ENCODE measurements at places on chromosomes 2 and 18.
A peak's percentile ranks its signal among the peaks of the same experiment; 100 is the strongest.

GRCh38 chr2:160322320-160322719 is 122.2 kb upstream of the ITGB6 start:
- no peak for DNase-seq

GRCh38 chr2:6443061-6443823 is 422.5 kb downstream of the CMPK2 start:
- no peak for DNase-seq

DNA sequence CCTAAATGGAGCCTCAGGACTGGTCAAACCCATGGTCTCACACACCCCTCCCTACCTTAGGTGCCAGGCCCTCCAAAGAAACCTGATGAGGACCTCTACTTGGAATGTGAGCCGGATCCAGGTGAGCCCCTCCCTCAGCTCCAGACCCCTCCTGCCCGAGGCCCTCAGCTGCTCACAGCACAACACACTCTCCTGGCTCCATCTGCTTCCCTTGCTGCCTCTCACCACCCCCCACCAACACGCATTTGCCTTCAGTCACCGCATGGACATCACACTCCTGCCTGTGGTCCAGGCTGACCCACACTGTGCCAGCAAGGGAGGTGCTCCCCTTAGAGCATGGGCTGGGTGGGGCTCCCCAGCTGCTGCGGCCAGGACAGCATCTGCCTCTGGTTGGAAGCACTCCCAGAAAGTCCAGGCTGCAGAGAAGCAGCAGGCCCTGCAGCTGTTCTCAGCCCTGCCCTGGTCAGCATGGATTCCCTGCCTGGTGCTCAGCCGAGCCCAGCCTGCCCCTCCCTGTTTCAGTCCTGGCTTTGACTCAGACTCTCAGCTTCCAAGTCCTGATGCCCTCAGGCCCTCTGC is 15.1 kb downstream of the SH2D6 start:
- peak; percentile 92 for DNase-seq

GRCh38 chr2:656676-657075 is 20.5 kb downstream of the TMEM18 start:
- no peak for DNase-seq

GRCh38 chr2:62221141-62221540 is 25.2 kb downstream of the B3GNT2 start:
- peak; percentile 7 for DNase-seq

DNA sequence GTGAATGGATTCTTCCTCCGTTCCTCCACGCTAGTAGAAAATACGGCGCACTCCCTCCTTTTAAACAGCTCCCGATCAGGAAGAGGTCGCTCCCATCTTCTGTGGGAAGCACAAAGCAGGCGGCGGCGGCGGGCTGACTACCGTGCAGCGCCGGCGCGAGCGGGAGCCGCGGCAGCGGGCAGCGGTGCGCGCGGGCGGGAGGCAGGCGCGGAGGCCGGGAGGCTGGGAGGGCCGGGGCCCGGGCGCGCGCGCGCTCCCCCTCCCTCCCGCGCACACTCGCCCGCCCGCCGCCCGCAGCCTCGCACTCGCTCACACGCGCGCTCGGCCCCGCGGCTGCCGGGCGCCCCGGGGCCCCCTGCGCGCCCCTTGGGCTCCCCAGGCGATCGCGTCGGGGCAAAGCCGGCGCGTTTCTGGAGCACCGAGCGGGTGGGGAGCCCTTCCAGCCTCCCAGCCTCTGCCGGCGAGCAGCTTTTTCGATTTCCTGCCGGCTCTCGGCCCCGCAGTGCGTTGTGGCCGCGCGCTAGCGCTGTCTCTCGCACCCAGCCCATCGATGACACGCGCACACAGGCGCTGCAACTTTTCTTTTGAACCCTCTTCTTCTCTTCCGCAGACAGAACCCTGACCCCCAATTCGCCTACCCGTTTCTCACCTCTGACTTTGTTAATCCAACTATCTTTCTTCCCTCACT is at the start of gene SLC8A1:
Gene SLC8A1, minus strand, starts transcription at position 173 of the 688 bp plus-strand sequence.
- DNase-seq: peak; percentile 67

DNA sequence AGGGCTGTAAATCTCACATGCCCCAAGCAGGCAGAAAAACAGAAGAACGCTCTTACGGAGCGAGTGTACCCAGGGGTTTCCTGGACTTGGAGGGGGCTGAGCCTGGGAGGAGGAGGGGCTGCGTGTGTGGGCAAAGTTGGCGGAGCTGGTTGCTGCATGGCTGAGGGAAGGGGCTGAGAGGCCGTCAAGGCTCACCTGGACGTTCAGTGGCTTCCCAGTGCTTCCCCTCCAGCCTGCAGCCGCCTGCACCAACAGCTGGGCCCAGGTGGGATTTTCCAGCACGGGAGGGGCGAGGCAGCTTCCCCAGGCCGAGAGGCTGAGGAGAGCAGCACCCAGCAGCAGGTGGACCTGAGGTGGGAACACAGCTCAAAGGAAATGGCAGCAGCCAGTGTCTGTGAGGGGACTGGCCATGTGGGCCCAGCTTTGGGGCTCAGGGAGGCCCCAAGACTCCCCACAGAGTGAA is 70.6 kb upstream of the CTDP1 start:
- no peak for DNase-seq

DNA sequence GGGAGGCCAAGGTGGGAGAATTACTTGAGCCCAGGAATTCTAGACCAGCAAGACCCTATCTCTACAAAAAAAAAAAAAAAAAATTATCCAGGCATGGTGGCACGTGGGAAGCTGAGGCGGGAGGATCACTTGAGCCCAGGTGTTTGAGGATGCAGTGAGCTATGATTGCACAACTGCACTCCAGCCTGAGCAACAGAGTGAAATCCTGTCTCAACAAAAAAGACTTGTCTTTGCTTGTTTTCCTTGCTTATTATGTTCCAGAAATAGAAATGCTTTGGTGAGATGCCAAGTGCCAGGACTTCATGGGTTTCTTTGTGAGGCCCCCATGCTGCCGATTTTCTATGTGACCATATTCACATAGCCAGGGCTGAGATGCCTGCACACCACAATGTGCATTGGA is 9.0 kb downstream of the DCDC2C start:
- DNase-seq: peak; percentile 35

- peak; percentile 73 for DNase-seq
Measured at GRCh38 chr2:238240757-238241711, 1.2 kb upstream of the HES6 start.

GRCh38 chr2:148926981-148927401 is 52.0 kb downstream of the KIF5C start:
- no peak for DNase-seq

DNA sequence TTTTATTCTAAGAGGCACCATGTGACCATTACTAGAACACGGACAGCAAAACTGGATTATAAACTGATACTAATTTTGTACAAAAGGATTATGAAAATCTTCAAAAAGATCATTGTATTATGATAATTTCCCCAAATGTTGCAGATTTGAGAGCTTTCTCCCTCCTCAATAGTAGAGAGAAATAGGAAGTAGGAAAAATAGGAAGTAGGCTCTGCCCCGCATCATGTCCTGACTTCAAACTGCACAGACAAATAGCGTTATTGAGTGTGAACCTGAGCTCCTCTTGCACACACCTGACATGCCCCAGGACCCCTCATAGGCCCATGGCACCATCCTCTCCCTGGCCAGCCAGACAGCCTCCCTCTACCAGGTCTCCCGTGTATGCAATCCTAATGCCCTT is 25.4 kb downstream of the CHRNA1 start:
- DNase-seq: no peak

- DNase-seq: no peak
Measured at GRCh38 chr2:30185178-30185577, 38.4 kb downstream of the YPEL5 start.

GRCh38 chr18:5895299-5895875 is at the start of gene TMEM200C:
TMEM200C (minus strand) TSS chr18:5895522; CDS start chr18:5892063, 3,459 bp downstream.
- DNase-seq: peak; percentile 67

DNA sequence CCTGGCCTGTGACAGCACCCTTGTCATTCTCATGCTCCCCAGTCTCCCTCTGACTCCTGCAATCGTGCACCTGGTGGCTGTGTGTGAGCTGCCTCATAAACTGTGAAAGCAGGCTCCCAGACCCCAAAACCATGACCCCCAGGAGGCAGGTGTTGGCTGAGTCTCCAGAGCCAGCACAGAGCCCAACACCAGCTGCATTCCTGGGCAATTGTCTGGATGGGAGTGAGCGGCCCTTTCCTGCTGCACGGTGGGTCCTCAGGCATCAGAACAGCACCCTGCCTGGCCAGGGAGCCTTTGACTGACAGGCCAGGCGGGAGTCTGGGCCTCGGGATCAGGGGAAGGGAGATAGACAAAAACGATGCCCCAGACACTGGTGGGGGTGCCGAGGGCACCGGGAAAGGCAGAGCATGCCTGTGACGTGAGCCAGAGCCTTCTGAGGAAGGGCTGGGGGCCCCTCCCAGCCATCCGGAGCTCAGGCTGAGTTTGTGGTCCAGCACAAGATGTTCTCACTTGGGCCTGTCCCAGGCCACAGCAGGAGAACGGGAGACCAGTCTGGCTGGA is 135.1 kb upstream of the GPC1 start:
- DNase-seq: no peak

DNA sequence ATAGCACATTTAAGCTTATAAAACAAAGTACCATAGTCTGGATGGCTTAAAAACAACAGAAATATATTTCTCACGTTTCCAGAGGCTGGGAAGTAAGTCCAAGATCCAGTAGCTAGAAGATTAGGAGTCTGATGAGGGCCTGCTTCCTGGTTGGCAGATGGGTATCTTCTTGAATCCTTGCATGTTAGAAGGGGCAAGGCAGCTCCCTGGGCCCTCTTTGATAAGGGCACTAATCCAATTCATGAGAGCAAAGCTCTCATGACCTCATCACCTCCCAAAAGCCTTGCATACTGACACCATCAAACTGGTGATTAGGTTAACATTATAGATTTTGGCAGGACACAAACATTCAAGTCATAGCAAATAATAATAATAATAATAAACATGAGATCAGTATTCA is 146.4 kb downstream of the CCDC102B start:
- no peak for DNase-seq

DNA sequence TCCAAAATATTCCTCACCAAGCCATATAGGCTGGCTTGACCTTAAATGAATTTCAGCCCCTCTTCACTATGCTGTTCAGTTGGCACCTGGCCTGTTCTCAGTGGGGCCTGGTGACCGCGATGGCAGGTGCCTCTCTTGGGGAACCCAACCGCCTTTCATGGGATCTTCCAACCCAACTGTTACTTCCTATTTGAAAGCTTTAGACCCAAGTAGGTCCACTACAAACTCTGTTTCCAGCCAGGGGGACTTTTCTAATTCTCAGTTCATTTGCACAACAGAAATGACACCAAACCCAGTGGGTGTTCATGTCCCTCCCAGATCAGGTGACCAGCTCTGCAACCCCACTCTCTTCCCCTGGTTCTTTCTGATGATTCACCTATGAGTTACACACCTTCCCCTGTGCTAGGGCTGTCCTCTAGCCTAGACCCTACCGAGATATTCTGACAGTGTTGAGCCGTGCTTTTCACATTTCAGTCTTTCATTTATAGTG is 35.6 kb upstream of the NDUFV2 start:
- no peak for DNase-seq

- DNase-seq: no peak
Measured at GRCh38 chr2:170428868-170429267, 250.9 kb downstream of the MYO3B start.

- DNase-seq: no peak
Measured at GRCh38 chr18:44502221-44502620, 178.5 kb upstream of the SETBP1 start.

- no peak for DNase-seq
Measured at GRCh38 chr2:130894326-130894942, 57.7 kb downstream of the ARHGEF4 start.
